ENCODE measurements at places on chromosomes 1 and 21.

- no peak for DNase-seq
Observed at GRCh38 chr1:158049853-158050252, 56.4 kb downstream of the KIRREL1 start.

DNA sequence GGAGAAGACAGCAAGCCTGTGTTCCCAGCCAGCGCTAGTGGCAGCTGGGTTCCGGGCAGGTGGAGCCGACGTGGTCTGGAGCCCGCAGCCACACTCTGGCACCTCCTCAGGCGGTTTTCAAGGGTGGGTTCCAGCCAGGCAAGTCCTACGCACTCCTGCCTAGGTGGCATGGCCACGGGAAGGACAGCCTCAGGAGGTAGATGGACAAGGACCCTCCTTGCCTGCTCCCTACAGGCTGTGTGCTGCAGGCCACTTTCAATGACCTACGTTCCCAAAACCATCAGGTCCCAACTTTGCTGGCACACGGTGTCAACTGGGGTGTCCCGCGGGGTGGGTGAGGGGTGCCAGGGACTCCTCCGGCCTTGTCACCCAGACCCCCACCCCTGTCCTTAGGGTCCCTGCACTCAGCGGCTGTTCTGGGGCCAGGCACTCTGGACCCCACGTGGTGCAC, 6.7 kb upstream of the PTGER3 start:
- DNase-seq = no peak

- no peak for DNase-seq
Observed at GRCh38 chr1:184143449-184143848, 91.9 kb downstream of the TSEN15 start.

GRCh38 chr21:41235201-41235600, 67.2 kb downstream of the BACE2 start:
- DNase-seq = peak; percentile 91

GRCh38 chr1:177783051-177783450, 186.8 kb downstream of the SEC16B start:
- DNase-seq = no peak

DNA sequence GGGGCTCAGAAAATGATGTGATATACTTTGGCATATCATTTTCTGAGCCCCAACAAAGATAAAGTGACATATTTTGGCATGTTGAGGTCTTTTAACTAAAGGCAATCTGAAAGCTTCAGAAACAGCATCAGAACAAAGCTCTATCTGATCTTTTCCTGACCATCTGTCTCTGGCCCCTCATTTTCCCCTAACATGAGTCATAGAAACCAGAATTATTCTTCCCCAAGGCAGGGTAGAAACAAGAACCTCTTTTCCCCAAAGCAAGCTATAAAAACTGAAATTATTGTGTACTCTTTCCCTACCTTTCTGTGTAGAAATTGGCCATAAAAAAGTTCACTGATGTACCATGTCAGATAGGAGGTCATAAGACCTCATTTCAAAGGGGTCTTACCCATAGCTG, 48.7 kb upstream of the PLA2G4A start:
- DNase-seq = no peak

Measured in NCI-H2029 treated with DMSO at 0.1 percent for 48 hours (cell line).